ENCODE measurements at places on chromosomes 12 and 14. TPM values are rescaled to one million over a fixed set of nuclear protein-coding genes. Genes with fewer than 3 reads are reported as not detected.
A peak's percentile ranks its signal among the peaks of the same experiment; 100 is the strongest.

GALNT8 gene
- polyA plus RNA-seq = 0.03 TPM

LPAR5 gene
- polyA plus RNA-seq = 0.23 TPM

EPYC gene
- 0.06 TPM for polyA plus RNA-seq

RNU4-1 gene
- under 0.01 TPM for polyA plus RNA-seq

- DNase-seq = no peak
Measured at GRCh38 chr14:42872786-42873185, 1266.1 kb downstream of the LRFN5 start.

DNA sequence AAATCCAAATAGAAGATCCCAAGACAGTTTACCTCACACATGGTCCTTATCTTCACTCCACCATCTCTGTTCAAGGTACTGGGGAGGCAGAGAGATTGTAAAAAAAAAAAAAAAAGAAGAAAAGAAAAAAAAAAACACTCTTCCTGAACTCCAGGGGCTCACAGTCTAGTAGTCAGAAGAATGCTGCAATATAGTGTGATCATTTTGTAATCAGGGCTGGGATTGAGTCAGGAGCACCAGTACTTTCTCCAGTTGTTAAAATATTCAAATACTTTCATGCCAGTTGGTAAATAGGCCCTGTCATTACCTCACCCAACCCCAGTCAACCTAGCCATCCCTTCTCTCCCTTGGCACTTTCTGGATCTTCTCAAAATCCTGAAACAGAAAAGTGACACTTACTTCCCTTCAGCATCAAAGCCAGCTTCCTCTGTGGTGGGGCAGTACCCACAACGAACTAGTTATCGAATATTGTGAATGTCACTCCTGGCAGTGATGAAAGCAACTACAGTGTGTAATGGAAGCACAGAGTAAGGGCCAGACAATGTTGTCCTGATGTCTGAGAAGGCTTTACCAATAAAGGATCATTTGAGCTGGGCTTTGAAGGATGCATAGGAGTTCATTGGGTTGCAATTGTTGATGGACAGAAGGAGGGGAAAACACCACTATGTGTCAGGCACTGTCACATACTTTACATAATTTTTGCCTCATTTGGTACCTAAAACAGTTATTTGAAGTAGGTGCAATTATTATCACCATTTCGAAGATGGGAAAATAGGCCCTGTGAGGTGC lies 44.3 kb upstream of the HSPB8 start:
- no peak for DNase-seq

GRCh38 chr14:52738409-52738808 lies 8.4 kb downstream of the STYX start:
- DNase-seq = no peak

DNA sequence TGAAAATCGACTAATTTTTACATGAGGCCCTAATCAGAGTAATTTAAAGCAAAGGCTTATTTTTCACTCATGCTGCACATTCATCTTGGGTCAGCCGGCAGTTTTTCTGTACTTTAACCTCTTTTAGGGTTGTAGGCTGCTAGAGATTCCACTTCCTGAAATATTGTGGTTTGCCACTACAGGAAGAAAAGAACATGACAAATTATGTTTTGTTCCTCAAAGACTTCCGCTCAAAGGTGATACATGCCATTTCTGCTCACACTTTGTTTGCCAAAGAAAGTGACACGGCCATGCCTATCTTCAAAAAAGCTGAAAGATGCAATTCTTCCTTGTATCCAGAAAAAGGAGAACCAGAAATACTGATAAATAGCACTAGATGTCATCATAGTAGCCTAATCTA lies 183.4 kb upstream of the PPFIA2 start:
- DNase-seq = no peak

DNA sequence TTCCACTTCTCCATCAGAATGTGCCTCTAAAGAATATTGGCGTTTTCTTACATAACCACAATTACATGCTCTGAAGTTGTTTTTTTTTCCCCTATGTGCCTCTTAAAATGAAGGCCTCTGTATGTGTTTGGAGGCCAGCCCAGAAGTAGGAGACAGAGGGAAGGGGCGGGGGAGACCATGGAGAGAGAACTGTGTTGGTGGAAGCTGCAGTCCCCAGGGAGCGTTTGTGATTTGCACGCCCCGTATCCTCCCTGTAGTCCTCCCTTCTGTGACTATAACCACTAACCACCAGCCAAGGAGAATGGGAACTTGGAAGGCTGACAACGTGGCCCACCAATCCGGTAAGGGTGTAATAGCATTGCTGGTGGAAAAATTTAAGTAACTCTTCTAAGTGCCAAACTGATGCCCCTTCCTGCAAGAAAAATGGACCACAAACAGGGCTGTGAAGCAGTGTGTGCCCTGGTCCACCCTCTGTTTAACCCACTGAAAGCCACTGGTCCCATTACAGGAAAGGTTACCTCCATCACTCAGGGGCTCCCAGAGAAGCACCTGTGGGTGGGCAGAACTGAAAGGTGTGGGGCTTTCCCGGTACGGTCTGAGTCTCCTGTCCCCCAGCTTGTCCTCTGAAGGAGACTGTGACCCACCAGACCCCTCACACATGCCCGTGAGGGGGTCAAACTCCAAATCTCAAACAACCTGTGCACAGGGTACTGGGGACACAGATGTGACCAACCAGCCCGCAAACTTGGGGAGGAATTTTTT lies 36.8 kb downstream of the CCDC88C start:
- peak; percentile 19 for DNase-seq

DNA sequence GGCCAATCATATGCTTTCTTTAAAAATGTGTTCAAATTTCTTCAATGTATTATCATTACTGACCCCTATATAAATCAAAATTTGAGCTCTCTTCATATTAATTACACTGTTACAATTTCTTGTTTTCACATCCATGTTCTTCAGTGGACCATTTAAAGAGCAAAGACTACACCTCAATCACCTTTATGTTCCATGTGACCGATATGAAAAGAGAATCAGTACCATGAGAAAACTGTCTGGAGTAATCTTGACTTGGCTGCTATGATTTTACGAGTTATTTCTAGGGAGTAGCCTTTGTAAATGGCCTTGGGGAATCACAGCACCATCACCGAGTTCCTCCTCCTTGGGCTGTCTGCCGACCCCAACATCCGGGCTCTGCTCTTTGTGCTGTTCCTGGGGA lies at the start of gene OR8S1:
TSS of gene OR8S1 (plus strand) at position 301 of the 400 bp plus-strand sequence. CDS start at position 301, 0 bp downstream.
- no peak for DNase-seq

DNA sequence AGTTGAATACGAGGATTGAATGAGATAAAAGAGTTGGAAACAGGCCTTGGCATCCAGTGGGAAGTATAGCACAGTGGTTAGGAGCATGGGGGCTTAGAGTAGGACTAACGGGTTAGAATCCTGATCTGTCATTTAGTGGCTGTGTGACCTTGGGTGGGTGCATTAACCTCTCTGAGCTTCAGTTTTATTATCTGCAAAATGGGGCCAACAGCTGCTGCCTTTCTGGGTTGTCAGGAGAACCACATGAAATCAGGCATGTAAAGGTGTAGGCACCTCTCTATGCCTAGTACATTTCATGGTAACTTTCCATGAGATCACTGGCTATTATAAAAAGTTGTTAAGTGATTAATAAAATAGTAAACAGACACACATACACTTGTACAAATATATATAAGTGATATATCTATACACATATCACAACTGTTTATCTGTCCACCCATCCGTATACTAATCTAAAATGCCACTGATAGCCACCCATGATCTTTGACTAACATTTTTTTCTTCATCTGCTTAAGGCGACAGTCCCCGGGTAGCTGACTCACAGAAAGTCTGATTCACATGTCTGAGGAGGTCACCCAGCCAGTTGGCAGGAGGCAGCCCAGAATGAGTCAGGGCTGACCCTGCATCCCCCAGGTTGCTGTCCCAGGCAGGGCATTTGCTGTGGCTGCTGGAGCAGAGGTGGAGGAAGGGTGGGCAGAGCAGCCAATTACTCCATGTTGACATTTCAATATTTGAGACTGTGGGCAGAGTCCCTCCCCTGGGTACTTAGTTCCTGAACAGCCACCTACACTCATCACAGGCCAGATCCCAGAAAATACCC lies 125.6 kb upstream of the NOS1 start:
- DNase-seq = peak; percentile 94

DNA sequence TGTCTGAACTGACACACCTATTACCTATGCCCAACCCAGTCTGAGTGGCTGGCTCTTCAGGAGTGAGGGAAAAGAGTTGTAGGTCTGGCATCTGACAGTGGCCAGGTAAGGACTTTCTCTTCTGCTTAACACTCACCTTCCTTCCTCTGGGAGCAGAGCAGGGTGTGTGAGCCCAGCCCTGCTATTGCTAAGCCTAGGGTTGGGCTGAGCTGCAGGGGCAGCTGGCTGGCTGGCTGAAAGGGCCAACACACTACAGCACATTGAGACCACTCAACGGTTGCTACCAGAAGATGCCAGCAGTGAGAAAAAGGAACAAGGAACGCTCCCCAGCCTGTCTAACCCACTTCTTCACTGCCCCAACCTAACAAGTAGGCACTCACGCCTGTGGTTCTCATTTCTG lies 201.2 kb downstream of the DPF3 start:
- no peak for DNase-seq

GRCh38 chr14:76237349-76237990 lies 85.7 kb downstream of the GPATCH2L start:
- DNase-seq = no peak

DNA sequence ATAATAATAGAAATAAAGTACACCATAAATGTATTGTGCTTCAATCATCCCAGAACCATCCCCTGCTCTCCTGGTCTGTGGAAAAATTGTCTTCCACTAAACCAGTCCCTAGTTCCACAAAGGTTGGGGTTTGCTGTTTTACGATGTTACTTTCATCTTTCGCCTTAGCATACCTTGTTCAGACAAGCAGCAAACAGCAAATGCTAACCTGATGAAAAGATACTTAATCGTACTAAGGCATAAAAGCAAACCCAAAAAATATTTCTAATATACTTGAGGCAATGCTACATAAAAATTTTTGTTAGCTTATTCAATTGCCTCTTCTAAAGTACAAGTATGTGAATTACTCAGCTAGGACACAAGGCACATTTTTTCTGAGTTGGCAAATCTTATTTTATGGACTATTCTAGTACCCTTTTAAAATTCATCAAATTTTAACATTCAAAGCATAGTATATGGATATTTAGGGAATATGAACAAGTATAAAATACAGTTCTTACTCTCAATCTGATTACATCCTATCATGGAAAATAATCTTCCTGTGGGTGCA lies 97.1 kb upstream of the PLEKHG7 start:
- DNase-seq = no peak

- DNase-seq = no peak
Measured at GRCh38 chr12:44717612-44718011, 158.5 kb downstream of the NELL2 start.

DNA sequence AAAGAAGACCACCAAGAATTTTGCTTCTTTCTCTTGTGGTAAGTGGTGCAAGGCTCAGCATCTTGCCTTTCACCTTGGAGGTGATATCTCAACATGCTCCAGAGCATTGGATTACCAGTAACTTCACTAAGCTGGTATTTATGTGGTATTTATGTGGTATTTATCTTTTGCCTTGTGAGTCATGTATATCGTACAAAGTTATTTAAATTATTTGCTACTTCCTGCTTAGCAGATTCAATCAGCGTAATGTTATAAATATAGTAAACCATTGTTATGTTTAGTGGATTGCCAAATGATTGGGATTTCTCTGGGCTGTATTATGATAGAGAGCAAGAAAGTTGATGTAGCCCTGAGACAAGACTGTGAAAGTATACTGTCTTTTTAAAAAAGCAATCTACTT lies 366.4 kb downstream of the IPO8 start:
- DNase-seq = no peak

DNA sequence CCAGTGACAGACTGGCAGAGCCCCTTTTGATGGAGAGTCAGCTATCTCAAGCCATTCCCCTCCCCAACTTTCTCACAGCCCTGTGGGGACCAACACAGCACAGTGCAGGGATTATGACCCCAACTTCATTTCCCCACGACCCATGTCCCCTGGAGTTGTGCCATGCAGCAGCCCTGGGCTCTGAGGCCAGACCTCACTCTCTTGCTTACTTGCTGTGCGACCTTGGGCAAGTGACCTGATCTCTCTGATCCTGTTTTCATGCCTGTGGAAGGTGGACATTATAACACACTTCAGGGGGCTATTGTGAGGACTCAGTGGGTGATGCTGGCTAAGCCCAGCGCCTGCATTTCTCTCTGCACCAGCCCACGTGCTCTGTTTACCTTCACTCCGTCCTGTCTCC lies 14.1 kb downstream of the OTUB2 start:
- no peak for DNase-seq

DNA sequence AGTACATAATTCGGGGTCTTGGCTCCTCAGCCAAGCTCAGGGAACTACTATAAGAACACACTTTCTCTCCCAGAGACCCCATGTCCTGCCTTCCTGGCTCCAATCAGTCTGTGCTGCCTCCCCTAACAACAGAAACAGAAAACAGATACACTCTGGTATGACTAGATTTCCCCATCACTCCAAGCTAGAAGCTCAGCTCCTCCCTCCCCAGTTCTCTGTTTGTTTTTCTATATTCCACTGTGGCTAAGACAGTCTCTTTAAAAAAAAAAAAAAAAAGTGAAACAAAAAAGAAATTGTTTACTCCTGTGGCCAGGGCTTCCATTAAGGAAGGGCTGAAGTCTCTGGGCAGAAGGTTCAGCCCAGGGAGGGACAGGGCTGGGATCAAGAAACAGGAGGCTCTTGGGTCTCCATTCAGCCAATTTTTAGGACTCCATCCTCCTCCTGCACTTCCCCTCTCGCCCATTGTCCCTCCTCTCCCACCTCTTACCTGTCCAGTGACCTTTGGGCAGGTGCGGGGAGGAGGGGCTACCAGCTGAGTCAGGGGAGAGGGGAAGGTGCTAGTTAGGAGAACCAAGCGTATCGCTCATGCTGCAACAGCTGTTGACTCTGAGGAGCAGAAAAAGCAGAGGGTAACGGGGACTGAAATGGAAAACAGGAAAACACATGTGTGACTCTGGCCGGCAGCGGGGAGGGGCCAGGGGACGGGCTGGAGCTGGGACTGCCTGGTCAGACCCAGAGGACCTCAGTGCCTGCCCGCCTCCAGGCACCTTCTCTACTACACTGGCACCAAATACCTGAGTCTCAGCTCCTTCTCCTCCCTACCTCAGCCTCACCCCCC lies 4.1 kb upstream of the SLC7A7 start:
- peak; percentile 87 for DNase-seq

GRCh38 chr14:90602088-90602687 lies 205.4 kb downstream of the CALM1 start:
- DNase-seq = no peak

DNA sequence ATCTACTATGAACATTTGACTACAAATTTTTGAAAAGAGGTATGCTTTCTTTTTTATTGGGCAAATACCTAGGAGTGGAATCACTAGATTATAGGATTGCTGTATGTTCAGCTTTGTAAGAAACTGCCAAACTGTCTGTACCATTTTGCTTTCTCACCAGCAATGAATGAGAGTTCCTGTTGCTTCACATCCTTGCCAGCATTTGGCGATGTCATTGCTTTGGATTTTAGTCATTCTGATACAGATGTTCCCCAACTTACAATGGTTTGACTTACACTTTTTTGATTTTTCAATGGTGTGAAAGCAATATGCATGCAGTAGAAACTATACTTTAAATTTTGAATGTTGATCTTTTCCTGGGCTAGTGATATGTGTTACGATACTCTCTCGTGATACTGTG lies 328.7 kb downstream of the RAD51B start:
- DNase-seq = no peak

GRCh38 chr14:90624227-90624626 lies 192.0 kb downstream of the TTC7B start:
- DNase-seq = peak; percentile 55
